ENCODE measurements at places on chromosomes 2 and 18.
A peak's percentile ranks its signal among the peaks of the same experiment; 100 is the strongest.

DNA sequence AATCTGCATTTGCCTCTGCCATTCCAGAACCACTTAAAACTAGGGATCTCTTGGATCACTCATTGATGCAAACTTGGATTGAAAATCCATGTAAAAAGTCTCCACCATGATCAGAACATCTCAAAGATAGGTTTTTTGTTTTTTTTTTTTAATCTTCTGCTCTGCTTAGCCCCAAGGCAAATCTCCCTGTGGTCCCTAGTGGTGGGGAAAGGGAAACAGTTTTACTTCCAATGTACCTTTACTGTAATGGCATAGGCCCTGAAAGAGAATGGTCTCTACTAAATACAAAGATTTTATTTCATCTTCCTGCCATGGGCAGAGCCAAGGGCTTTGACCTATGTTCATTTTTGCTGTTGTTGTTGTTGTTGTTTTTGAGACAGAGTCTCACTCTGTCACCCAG is 78.4 kb downstream of the KANSL1L start:
- DNase-seq = no peak

- no peak for DNase-seq
These were observed 14.7 kb downstream of the MREG start for GRCh38 chr2:215998636-215999035.

DNA sequence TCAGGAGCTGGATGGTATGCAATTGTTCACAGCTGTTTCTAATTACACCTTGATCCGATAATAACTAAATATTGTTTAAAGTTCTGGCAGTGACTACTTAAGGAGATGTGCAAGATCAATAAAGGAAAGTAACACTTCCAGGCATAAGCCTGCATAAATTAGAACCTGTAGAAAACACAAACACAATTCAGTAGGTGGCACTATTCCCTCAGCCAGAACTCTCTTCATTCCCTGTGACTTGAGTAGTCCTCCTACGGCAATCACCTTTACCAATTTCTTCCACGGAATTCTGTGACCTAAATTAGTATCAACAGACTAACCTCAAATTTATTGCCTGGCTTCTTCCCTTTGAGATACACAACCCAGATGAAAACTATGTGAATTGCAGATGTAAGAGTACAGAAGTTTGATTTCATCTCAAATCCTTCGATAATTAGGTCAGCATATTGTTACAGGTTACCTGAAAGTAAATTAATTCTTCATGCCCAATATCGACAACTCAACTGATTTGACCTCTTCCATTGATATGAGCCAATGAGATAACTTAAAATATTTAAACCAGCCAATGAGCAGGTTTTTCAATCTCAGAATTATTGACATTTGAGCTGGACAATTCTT is 137.8 kb downstream of the PID1 start:
- peak; percentile 54 for DNase-seq

DNA sequence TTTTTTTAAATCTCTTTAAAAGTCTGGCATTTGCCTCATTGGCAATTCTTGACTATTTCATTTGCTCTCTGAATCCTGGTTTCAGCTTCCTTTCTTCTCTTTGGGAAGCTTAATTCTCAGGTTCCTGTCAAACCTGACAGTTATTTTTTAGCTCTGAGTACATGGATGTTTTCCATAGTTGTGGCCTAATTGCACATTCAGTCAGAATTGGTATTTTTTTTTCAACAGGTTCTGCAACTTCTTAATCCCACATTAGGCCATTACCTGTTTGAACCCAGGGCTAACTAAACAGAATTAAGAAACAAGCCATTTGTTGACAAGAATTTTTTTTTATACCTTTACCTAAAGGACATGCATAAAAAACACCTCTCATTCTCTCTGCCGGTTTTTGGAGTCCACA is 338.8 kb downstream of the SETBP1 start:
- no peak for DNase-seq

DNA sequence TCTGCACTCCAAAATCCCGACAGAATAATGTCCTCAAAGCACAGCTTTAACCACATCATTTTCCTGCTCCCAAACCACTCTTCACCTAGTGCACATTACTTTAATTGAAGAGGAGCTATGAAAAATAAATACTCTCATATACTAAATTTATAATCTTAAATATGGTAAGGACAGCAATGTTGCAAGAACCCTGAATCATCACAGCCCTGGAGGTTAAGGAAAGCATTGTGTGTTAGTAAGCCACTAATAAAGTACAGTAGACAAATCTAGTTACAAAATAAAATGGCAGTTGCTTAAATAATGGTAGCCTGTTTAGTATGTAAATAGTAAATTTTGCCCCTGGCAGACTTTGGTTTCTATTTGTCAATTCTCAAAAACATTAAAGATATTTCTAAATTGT is 27.0 kb upstream of the CCDC178 start:
- no peak for DNase-seq

DNA sequence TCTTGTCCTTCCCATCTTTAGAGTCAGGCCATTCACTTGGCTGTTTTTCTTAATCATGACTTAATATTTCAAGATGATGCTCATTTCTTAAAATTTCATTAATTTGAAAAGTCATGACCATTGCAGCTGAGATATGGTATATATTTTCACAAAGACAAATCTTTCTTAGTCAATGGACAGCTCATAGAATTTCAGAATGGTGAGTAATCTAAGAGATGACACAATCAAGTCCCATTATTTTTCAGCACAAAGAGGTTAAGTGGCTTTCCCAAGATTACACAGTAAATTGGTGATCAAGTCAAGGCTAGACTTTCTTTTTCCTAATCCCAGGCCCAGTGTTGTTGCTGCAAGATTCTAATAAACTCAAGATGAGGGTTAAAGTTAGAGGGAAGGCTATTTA is 34.4 kb upstream of the NT5C1B start:
- DNase-seq = no peak

All from Caco-2 (cell line).